ENCODE measurements at places on chromosomes 1 and 21.
A peak's percentile ranks its signal among the peaks of the same experiment; 100 is the strongest.

DNA sequence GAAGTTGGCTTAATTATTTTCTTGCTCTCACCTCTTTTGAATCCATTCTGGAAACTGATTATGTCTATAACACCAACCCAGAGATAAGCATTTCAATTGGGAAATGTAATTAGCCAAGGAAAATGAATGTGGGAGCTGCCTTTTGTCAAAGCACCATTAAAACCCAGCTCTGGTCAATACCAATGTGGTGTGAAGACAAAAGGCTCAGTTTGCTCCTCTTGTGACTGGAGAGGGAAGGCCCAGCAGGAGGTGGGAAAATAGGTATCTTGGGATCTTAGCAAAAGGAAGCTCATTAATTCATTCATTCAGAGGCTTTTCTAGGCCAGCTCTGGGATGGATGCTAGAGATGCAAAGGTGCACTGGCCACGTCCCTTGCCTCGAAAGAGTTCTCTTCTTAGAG, 75.0 kb upstream of the SELENON start:
- DNase-seq, result no peak

DNA sequence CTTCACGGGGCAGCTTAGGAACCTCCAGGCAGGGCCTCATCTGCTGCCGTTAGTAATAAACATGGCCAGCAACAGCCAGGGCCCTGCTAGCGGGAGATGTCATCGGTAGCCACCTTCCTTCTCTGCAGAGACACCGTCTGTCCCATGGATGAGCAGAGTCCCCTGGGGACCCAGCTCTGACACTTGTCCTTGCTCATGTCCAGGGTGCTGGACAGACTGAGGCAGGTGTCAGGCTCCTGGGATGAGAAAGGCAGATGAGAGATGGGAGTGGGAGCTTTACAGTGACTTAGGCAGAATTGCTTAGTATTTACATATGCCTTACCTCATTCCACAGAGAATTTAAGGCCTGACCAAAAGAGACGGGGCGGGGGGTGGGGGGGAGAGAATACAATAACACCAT, 25.0 kb downstream of the CAPN2 start:
- no peak for DNase-seq

DNA sequence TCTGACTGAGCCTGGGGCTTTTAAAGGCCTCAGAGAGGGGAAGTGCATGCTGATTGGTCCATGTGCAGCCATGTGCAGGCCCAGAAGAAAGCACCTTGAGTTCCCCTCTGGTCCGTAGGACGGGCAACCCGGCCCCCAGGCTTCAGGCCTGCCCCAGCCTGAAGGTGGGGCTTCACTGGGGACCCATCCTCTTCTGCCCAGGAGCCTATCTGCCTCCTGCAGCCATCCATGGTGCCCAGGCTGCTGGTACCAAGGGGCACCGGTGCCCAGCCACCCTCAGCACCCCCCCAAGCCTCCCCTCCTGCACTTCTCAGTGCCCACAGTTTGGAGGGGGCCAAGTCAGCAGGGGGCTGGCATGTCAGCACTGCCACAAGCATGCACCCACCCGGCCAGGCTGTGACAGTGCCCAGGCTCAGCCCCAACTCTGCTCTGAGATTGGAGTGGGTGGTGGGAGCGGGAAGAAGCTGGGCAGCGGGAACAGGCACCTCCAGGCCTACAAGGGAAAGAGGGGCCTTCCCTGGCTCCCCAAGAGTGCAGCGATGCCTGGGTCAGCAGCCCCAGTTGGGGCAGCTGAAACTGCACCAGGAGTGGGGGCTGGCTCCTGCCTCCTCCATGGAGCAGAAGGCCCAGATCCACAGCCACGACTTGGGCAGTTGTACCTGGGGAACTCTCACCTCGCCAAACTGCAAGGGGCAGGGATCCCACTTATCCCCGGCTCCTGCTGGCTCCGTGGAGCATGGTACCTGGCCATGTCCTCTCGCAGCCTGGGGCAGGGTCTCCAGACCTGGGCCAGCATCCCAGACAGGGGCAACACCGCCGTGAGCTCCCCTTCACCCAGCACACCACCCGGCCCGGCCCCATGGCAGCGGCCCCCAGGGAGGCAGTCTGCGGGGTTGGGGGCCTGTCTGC, 11.7 kb downstream of the COL6A2 start:
- no peak for DNase-seq

- DNase-seq, result peak; percentile 49
Observed at GRCh38 chr1:52633291-52633754, 355 bp downstream of the SHISAL2A start.

- DNase-seq, result no peak
Observed at GRCh38 chr21:32099812-32100416, 178.9 kb downstream of the MIS18A start.

- no peak for DNase-seq
Observed at GRCh38 chr1:41280202-41281032, 38.3 kb upstream of the SCMH1 start.

GRCh38 chr1:83632906-83633305, 366.0 kb downstream of the TTLL7 start:
- DNase-seq, result no peak

DNA sequence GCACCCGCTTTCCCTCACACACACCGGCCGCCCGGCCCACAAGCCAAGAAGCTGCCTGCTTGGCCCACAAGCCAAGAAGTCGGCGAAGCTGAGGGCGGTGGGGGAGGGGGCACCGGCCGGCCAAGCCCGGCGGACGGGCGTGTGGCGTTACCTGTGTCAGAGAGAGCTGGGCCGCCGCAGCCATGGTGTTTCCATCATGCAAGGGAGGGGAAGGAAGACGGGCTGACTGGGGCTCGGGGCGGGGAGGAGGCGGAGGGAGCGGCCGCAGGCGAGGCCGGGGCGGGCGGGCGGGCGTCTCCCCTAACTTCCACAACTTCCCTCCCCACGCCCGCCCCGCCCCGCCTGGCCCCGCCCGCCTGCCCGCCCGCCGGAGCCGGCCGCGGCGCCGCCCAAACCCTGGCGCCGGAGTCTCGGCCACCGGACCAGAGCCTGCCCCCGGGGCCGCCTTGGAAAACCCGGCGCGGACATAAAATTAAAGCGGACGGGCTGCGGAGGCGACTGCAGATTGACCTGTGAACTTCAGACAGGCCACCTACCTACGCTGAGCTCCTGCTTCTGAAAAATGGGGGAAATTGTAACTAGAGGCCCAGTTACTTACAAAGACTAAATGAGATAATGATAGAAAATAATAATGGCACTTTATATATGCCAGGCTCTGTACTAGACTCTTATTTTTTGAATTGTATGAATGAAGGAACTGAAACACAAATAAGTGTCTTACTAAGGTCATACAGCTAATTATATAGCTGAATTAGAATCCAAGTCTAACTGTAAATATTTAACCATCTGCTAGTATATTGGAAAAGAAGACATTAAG, at the start of gene EPS15:
TSS of gene EPS15 (minus strand) at position 219 of the 817 bp plus-strand sequence. CDS start at position 184, 35 bp downstream.
- peak; percentile 91 for DNase-seq

- DNase-seq, result no peak
Observed at GRCh38 chr1:45171575-45171974, 34.8 kb downstream of the ZSWIM5 start.

DNA sequence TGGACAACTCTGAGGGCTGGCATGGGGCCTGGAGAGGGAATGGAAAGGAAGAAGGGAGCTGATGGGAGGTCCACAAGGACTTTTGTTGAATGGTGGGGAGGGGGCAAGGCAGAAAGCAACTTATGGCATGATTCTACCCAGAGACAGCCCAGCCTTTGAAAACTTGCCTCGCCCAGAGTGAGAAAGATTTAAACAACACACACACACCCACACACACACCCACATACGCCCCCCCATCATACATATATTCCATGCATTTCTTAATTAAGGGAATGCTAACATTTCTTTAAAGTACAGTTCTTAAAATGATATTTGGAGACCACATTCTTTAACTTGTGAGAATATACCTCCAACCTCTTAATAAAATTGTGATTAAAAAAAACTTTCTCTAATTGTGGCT, 115.4 kb upstream of the F3 start:
- no peak for DNase-seq

DNA sequence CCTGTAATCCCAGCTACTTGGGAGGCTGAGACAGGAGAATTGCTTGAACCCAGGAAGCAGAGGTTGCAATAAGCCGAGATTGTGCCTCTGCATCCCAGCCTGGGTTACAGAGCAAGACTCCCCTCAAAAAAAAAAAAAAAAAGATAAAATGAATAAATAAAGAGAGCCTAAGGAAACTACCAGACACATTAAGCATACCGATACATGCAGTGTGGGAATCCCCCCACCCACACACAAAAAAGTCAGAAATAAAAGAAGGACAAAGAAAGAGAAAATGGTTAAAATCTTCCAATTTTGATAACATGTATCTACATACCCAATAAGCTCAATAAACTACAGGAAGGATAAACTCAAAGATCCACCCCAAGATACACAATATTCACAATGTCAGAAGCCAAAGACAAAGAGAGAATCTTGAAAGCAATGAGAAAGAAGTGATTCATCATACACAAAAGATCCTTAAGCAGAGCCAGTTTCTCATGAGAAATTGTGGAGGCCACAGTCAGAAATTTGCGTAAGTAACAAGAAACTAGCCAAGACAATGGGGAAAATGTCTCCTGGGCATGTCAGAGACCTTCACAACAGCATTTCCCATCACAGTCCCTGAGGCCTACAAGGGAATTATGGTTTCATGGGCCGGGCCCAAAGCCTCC, 1197.0 kb downstream of the AMY1C start:
- DNase-seq, result no peak
